ENCODE measurements at places on chromosomes 3 and 15.

DNA sequence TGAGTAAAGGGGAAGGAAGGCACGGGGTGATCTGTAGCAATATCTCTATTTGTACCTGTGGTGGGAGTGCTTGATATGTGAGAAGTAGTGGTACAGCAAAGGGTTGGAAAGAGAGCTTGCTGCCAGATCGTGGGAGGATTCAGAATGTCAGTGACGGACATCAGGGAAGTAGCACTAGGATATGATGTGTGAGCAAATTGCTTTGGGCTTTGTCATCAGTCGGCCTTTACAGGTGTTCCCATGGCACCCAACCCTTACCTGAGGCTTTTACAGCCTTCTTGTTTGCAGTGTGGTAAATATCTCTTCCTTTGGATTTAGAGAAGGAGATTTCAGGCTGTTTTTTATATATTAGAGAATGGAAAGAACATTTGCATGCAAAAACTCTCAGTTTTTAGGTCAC, 29.8 kb downstream of the IL1RAP start:
- DNase-seq, result no peak

DNA sequence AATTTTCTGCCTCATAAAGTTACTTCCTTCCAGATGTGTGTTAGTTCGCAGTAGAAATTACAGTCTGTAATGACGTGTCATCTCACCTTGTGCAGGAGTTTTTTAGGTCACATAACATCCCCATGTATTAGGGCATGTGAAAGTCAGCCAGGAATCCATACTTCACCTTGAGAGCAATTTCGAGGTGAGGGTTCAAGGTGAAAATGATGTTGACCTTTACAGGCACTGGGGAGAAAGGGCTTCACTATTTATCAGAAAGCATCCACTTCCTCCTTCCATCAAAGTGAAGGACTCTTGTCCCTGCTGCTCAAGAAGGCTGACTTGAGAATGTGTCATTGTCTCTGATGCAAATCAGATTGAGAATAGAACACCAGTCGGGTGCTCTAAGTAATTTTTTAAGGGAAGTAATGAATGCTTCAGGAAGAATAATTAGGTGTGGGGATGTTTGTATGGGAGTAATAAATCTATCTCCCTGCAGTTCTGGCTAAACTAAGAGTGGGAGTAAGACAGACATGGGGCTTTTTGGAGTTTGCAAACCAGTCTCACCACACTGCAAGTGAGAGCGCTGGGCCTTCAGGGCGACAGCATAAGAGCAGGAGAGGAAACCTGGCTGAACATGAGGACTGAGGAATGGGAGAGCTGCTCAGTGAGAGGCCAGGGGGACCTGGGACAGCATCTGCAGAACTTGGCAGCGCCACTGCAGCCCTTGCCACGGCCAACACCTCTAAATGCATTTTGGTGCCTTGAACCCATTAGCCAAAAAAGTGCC, 85.9 kb upstream of the IL12A start:
- DNase-seq, result no peak

- DNase-seq, result no peak
Observed at GRCh38 chr3:191296041-191296541, 33.1 kb upstream of the CCDC50 start.

GRCh38 chr3:68360492-68360891, 571.9 kb downstream of the TAFA4 start:
- no peak for DNase-seq
